ENCODE measurements at places on chromosomes 7 and 10.

DNA sequence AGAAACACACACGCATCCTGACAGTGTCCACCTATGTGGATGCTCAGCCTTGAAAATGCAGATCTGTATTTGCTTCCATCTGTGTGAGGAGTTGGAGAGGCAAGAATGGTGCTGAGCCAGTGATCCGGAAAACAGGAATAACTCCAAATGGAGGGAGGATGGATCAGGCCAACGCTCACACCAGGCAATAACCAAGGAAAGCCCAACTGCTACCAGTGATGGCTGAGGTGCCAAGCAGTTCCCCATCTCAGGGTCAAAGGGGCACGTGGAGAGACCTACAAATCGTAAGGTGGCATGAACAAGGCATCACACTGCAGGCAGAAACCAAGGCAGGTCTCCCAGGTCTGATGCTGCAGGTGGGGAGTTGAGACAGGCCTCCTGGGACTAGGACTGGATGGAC, 153.6 kb downstream of the ADAM12 start:
- DNase-seq: no peak

- peak; percentile 25 for DNase-seq
Observed at GRCh38 chr7:55113760-55114540, 95.1 kb downstream of the EGFR start.

GRCh38 chr7:40341836-40342235, 207.0 kb downstream of the SUGCT start:
- no peak for DNase-seq

- no peak for DNase-seq
Observed at GRCh38 chr7:128940494-128941322, 3.0 kb downstream of the IRF5 start.

DNA sequence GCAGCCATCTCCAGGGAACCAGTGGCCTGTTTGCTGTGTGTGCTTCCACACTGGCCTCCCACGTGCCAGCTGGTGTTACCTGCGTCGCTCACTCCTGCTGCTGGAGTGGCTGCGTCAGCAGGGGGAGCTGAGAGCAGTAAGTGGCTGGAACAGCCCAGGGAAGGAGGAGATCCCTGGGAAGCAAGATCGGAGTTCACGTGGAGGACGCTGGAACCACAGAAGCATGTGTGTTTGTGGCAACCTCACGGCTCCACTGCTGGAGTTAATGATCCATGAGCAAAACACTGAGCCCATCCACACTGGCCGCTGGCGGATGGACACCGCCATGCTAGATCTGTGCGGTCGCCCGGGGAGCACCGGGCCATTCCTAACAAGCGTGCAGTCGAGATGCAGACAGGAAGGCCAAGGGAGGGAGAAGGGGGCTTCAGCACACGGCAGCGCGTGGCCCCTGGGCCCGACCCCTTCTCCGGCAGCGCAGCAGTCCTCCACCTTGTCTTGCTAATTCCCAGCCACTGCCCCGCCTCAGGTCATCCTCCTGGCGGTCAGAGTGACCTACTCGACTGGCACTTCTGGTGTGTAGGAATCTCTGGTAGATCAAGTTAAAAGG, 68.5 kb upstream of the EEPD1 start:
- no peak for DNase-seq

DNA sequence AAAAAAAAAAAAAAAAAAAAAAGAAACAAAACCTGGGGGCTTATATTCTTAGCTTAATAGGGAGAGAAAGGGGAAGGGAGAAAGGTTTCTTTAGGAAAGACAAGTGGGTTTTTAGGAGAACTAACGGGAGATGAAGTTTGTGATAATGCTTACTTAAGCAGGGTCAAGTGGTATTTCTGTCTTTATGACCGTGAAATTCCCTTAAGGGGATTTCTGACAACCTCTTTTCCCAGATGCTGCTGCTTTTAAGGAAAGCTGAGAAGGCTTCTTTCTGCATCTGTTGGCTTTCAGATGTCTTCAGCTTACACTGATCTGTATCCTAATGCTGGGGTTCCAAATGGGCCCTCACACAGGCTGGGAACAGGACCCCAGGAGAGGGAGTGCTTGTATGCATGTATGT, 42.6 kb downstream of the ADAMTS14 start:
- DNase-seq: no peak
